ENCODE measurements at places on chromosomes 13 and 19. TPM values are rescaled to one million over a fixed set of nuclear protein-coding genes. Genes with fewer than 3 reads are reported as not detected.

The DMKN gene
- total RNA-seq = 0.86 TPM

The DACH1 gene
- not detected for total RNA-seq

The MTRF1 gene
- 23.2 TPM for total RNA-seq

The NOVA2 gene
- total RNA-seq = not detected

The VSTM1 gene
- not detected for total RNA-seq

The HNRNPUL1 gene
- total RNA-seq = 301 TPM

The MBD3L2 gene
- total RNA-seq = not detected

The WDR62 gene
- total RNA-seq = 23.7 TPM

The ZNF382 gene
- total RNA-seq = 7.5 TPM

The HPN gene
- total RNA-seq = not detected

The KIR2DL4 gene
- not detected for total RNA-seq

The DLL3 gene
- total RNA-seq = 0.79 TPM

The NCR1 gene
- not detected for total RNA-seq

The DCT gene
- total RNA-seq = not detected

- DNase-seq = no peak
These were observed 1342.5 kb upstream of the SLC10A2 start for GRCh38 chr13:104408733-104409132.

GRCh38 chr19:7681340-7682174, 924 bp downstream of the TRAPPC5 start:
- peak; percentile 96 for DNase-seq

DNA sequence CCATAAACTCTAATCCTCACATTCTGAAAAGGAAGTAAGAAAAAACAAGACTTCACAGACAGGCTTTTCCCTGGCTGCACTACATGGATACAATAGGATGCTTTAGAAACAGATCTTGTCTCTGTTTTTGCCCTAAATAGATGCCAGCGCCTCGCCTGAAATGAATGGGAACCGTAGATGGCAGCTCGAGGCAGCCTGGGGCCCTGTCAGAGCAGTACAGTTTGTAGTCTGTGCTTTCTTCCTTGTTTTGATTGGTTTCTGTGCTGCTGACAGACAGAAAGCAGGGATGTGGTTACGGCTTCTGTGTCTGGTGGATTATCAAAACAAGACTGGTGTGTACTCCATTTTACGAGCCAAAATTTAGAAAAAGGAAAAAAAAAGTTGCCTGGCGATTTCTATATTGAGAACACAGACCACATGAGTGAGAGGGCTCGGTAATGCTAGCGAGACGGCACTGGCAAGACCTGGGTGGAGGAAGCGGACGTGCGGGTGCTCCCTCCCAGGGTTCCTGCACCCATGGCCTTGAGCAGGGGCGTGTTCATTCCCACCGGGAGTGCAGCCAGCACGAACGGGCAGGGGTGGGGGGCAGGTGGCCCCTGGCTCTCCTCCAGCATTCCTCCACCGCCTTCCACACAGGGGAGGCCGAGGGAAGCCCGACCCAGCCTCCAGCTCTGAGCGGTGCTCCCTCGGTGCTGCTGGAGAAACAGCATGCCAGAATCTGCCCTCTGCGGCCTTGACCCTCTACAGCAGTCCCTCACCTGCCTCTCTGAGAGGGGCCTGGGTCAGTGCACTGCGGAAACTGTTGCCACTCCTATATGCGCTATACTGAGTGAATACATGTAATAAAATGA, 37.6 kb upstream of the C1QTNF9 start:
- peak; percentile 78 for DNase-seq

GRCh38 chr19:1028062-1028926, 1.9 kb downstream of the CNN2 start:
- DNase-seq = peak; percentile 69

- DNase-seq = no peak
These were observed 37.7 kb upstream of the PDCD5 start for GRCh38 chr19:32543115-32543900.

DNA sequence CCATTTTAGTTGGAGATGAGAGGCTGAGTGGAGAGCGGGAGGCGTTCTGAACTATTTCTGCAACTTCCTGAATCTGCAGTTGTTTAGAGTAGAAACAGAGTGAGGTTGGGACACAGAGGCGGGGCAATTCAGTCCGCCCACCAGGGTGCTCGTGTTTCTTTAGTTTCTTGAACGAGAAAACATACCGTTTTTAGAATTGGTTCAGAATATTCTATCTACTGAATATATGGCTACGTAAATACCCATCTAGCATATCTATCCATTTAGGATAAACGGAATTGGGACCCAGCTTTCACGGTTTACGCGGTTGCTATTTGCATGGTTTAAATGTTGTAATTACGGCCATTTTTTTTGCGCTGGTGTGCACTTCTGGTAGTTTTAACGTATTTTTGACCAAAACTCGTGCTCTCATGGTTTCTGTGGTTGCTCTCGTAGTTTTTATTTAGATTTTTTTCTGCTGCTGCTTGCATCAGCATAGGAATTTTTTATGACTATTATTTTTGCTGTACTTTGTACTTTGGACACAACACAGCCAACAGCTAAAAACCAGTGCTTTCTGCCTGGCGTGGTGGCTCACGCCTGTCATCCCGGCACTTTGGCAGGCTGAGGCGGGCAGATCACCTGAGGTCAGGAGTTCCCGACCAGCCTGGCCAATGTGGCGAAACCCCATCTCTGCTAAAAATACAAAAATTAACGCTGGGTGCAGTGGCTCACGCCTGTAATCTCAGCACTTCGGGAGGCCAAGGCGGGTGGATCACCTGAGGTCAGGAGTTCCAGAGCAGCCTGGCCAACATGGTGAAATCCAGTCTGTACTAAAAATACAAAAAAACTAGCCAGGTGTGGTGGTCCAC, 32.7 kb downstream of the TIMM13 start:
- peak; percentile 48 for DNase-seq

DNA sequence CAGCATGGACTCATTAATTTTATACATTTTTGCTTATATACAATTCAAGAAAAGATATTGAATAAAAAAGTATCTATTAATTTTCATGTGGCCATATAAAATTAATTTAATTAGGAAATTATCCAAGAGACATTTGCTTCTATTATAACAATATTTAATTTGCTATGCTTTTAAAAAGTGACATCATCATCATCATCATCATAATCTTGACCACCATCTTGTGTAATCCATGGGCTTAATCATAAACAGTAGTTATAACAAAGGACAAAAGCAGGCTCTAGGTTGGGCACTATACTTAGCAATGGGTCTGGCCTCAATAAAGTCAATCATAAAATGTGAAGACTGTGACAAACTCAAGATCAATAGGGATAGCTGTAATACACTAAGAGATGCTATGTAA, 1031.6 kb downstream of the SLITRK1 start:
- no peak for DNase-seq

DNA sequence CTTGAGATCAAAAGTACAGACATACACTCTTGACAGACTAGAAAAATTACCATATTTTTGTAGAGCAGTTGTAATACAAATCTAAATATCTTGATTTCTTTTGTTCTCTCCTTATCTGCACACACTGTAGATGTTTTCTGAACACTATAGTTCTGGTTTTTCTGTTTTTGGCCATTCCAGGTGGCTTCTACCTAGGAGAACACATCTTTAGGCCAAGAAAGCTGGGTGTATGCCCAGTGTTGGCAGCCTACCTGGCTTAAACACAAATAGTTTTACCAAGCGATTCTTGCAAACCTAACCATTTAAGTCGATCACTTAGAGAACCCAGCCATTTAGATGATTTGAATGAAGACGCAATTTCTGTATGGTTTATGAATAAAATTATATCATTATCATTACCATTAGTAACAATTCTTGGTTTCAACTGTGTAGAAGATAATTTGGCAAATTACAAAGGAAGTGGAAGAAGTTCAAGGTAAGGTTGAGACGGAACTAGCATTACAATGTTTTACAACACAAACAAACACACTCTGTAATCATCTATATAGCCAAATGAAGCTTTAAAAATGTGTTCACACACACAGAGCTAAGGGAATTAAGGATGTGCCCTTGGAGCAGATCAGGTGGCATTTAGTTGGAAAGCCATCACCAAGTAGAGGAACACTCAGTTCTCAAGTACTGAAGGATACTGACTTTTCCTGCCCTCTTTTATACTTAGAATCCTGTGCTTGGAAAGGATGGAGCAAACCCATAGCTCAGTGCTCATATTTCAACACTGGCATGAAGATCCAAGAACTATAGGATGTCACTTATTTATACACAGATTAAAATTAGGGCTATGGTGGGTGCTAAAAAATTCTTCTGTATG, 36.2 kb downstream of the ERCC5 start:
- no peak for DNase-seq

- DNase-seq = no peak
These were observed 10.2 kb downstream of the TSC22D1 start for GRCh38 chr13:44565881-44566280.

DNA sequence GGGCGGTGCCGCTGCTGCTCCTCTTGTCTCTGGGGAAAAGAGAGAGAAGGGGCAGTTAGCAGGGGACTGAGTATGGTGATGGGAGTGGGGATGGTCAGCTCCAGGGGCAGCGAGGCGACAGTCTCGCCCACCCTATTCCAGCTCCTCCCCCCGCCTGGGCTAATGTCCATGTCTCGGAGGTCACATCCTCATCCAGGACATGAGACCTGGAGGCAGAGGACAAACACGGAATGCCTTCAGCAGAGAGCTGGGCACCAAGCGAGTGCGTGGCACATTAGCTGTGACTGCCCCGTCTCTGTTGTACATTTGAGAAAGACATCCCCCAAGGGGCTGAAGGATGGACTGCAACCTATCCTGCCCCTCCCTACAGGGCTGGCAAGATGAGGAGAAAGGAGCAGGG, 9.1 kb downstream of the BBC3 start:
- no peak for DNase-seq

GRCh38 chr19:13868663-13869062, 8.3 kb upstream of the NANOS3 start:
- no peak for DNase-seq

DNA sequence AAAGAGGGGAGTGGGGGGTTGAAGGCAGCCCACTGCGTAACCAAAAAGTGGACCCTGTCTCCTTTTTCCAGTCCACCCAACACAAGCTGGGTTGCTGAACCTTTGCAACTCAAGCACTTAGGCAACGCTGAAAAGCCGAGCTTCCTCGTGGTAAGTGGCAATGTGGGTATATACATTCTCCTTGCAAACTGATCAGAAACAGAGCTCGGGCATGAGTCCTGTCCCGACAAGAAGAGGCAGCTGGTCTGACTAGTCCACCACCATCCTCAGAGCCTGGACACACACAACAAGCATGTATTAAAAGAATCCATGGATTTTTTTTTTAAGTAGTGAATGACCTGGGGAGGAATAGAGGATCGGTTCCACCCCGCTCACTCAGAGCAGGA, 240.6 kb upstream of the ZNF507 start:
- no peak for DNase-seq

DNA sequence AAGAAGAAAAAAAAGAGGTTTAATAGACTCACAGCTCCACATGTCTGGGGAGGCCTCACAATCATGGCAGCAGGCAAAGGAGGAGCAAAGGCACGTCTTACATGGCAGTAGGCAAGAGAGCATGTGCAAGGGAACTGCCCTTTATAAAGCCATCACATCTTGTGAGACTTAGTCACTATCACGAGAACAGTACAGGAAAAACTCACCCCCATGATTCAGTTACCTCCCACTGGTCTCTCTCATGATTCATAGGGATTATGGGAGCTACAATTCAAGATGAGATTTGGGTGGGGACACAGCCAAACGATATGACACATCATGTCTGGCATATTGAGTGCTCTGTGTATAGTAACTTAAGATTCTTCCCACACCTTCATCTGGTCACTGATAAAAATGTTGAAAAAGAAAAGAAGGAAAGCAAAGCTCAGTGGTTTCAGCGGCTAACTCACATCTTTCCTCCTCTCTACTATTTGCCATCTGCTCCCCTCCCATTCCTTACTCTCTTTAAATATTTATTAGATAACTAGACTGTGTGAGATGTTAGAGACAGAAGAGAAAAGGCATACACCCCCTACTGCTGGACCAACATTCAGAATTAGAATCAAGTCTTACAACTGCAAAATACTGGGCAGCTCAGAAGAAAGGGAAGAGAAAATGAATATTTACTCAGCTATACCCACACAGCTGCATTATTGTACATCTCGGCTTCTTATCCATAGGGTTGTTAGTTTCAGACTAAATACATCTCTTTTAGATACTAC, 60.1 kb upstream of the AKAP11 start:
- DNase-seq = no peak

GRCh38 chr19:1285737-1286360, at the start of gene EFNA2:
Gene EFNA2 (plus strand): TSS chr19:1285873. CDS start chr19:1286169, 296 bp downstream.
- no peak for DNase-seq

DNA sequence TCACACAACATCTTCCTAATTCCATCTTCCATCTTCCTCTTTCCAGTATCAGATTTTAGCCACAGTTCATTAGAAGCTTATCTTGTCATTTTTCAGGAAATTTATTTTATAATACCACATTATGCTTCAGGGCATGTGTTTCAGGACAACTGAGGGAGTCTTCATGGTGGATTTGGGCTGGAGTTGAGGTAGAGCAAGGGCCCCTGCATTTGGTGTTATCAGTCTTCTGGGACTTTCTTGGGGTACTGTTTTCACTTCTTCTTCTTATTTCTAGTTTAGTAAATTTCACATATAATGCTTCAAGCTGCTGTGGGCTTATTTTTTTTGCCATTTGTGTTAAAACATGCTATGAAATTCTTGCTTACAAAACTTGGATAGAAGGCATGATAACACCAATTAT, 188.7 kb downstream of the LHFPL6 start:
- DNase-seq = no peak

GRCh38 chr13:99230991-99231390, 27.2 kb downstream of the GPR18 start:
- no peak for DNase-seq

GRCh38 chr13:106534639-106535551, 567 bp downstream of the EFNB2 start:
- peak; percentile 8 for DNase-seq

DNA sequence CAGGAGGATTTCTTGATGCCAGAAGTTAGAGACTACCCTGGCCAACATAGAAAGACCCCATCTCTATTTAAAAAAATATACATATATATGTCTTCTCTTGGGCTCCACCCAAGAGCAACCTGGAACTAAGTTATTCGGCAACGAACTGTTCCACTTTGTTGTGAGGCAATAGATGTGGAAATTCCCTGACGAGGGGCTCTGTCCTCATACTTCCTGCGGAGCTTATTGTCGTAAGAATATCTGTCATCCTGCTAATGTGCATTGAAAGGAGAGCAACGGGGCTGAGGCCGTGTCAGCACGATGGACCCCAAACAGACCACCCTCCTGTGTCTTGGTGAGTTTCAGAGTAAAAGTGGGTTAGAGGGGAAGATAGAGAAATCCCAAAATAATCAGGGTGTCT, at the start of gene FCAR:
FCAR (plus strand) TSS at position 246 of the 400 bp plus-strand sequence; CDS start at position 301, 55 bp downstream.
- DNase-seq = no peak

DNA sequence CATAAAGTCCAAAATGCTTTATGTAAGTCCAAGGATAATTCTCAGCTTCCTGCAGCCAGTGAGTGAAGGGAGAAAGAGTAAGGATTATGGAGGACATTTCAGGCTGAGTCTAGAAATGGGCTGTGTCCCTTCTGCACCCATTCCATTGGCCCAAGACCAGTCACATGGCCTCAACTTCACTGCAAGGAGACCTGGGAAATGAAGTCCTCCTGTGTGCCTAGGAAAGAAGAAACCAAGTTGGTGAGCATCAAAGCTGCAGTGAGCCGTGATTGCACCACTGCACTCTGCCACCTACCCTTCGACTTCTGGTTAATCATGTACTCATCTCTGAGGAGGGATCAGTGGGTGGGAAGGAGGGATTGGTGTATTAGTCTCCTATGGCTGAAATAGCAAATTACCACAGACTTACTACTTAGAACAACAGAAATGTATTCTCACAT, 3.6 kb upstream of the CD37 start:
- DNase-seq = peak; percentile 84

- DNase-seq = no peak
These were observed 17.6 kb upstream of the COG3 start for GRCh38 chr13:45447050-45447661.

- DNase-seq = no peak
These were observed 352.9 kb downstream of the FOXO1 start for GRCh38 chr13:40313269-40314200.
